Esophagus squamous epithelium (tissue), 5 donors: ENCODE measurements at places on chromosomes 6 and 20.

GRCh38 chr20:38138086-38138778, 26.8 kb downstream of the TGM2 start:
- no peak for DNase-seq

GRCh38 chr6:6407071-6407741, 86.7 kb upstream of the F13A1 start:
- no peak for DNase-seq

GRCh38 chr20:23541330-23541729, 27.0 kb downstream of the CST9L start:
- no peak for DNase-seq

- DNase-seq = no peak
These were observed 131.5 kb upstream of the RALGAPA2 start for GRCh38 chr20:20843982-20844381.

DNA sequence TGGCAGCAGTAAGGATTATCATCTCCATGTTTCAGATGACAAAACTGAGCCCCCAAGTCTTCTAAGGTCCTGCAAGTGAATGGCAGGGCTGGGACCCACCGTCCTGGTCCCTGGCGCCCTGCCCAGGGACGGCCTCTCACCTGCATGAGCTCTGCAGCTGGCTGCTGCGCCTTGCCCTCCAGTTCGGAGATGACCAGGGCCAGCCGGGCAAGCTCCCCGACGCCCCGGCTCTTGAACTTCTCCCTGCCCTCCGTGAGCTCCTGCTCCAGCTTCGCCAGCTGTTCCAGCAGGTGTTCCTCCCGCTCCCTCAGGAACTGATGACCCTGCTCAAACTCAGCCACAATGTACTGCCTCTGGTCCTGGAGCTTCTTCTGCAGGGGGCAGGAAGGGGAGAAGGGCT, 16.8 kb downstream of the TRIM26 start:
- DNase-seq = no peak

DNA sequence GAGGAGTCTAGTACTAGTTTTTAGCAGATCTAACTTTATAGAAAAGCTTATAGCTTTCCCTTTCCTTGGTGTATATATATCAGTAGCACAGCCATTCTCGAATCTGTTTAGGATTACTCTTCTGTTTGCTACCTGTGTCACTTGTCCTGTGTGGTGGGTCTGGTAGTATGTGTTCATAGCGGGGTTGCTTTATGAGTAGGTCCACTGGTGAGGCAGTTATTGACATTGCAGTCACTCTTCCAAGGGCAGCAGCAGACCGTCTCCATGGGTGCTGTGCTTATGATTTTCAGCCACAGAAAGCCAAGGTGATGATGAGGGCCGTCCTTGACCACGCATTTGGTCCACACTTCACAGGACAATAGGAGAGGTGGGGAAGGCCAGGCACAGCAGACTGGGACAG, 171.5 kb downstream of the CDKAL1 start:
- no peak for DNase-seq

GRCh38 chr20:2109425-2110210, 8.0 kb downstream of the STK35 start:
- no peak for DNase-seq

DNA sequence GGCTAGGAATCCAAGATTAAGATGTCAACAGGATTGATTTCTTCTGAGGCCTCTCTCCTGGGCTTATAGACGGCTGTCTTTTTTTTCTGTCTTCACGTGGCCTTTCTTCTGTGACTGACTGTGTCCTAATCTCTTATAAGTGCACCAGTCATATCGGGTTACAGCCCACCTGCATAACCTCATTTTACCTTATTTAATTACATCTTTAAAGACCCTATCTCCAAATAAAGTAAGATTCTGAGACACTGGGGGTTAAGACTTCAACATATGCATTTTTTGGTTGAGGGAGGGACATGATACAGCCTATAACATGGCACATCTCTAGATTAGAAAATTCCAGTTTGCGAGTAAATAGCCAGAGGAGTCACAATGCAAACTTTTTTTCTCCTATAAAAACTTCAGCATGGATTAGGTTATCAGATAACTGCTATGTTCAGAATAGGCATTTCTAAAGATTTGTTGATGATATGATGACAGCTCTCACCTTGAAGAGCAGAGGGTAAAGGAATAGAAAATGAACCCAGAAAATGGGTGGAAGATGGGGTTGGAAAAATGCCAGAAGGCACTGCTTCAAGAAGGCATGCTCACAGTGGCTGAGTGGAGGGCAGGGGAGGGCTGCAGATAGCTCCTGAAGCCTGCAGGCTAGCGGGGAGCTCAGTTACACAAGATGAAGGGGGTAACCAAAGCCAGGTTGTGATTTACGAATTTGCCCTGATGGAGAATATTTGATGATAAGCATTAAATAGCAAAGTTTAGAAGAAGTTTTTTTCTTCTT, 8.7 kb upstream of the PDE7B start:
- no peak for DNase-seq

DNA sequence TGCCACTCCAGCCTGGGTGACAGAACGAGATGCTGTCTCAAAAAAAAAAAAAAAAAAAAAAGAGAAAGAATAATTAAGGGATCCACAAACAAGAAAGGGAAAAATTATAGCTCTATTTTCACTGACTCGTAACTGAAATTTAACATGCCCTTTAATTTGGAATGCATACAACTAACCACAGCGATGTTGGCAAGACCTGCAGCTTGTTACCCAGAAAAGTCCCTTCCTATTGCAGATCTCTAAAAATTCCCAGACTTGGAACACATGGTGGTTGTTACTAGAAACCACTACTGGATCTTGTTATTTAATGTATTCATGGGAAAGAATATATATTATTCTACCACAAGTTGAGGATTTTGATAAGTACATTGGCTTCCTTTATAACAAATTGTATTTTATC, 27.8 kb upstream of the SMIM28 start:
- no peak for DNase-seq

GRCh38 chr6:42354702-42355101, 97.0 kb downstream of the TRERF1 start:
- DNase-seq = no peak

DNA sequence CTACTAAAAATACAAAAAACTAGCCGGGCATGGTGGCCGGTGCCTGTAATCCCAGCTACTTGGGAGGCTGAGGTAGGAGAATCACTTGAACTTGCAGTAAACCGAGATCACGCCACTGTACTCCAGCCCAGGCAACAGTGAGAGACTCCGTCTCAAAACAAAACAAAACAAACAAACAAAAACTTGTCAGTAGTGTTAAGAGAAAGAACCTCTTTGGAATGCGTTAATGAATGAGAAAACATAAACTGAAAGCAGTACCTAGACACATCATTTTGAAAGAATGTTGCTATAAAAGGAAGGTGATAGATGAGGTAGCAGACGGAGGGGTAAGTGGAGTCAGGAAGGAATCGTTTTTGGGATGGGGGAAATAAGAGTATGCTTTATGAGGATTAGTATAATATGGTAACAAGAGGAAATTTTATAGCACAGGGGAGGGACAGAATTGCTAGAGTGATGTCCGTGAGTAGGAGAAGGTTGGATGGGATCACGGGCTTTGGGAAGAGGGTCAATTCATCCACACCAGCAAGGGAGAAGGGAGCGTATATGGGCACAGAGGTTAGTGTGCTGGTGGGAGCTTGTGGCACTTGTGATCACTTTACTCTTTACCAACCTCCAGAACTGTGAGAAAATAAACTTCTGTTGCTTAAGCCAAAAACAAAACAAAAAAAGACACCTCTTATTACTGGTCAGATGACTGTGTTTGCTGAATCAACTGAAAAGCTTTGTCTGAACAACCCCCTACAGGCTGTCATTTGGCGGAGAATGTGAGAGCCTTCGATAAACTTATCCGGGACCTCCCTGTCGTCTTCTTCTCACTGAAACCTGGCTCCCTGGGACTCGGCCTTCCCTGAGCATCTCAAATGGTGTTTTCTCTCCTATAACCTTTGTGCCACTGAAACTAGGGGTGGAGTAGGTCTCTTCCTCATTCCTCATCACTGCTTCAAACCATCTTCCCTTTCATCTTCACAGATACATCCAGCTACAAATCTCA, 48.9 kb upstream of the TFAP2A start:
- no peak for DNase-seq

- no peak for DNase-seq
These were observed 6.9 kb downstream of the HLA-DPB1 start for GRCh38 chr6:33082702-33083101.

DNA sequence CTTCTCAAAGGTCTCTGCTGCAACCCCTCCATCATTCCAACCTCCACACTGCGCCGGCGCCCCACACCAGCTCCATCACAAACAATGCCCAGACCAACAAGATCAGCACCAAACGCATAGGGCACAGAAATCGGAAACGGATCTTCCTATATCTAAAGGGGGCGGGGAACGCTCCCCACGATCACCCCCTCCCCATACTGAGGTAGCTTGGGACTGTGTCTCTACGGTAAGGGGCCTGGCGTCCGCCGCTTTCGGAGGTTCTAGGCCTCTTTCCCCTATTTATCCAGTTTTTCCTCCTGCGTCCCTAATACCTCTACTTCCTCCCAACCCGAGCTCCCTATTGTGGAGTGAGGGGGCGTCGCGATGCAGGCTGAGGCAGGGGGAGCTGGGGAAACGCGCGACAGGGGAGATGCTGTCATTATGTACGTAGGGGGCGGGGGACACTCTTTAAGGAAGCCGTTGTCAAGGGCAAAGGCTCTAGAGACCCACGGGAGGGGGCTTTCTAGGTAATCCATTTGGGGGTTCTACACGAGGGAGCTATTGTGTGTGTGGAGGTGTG, 909 bp downstream of the DNAAF9 start:
- DNase-seq = no peak

- no peak for DNase-seq
These were observed 684 bp upstream of the DNAH8 start for GRCh38 chr6:38714239-38715015.

GRCh38 chr20:52972965-52973819, 1.0 kb downstream of the TSHZ2 start:
- no peak for DNase-seq
